ENCODE measurements at places on chromosomes 13 and 19.

DNA sequence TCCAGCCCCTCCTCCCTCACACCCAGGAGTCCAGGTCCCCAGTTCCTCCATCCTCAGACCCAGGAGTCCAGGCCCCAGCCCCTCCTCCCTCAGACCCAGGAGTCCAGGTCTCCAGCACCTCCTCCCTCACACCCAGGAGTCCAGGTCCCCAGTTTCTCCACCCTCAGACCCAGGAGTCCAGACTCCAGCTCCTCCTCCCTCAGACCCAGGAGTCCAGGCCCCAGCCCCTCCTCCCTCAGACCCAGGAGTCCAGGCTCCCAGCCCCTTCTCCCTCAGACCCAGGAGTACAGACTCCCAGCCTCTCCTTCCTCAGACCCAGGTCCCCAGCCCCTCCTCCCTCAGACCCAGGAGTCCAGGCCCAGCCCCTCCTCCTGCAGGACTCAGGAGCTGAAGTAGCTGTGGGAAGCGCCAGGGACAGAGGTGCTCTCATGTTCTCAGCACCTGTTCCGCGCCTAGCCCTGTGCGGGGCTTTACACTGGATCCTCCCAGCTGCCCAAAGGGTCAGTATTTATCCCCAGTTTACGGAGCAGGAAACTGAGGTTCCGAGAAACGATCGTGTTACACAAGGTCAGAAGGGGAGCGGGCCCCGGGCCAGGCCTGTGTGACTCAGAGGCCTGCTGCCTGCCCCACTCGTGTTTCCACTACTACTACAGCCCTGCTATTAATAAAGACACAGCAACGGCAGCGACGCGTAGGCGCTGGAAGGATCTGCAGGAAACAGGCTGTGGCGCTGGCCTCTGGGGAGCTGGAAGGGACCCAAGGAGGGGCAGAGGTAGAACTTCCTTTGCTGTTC, 1.7 kb upstream of the SBK3 start:
- peak; percentile 16 for DNase-seq

DNA sequence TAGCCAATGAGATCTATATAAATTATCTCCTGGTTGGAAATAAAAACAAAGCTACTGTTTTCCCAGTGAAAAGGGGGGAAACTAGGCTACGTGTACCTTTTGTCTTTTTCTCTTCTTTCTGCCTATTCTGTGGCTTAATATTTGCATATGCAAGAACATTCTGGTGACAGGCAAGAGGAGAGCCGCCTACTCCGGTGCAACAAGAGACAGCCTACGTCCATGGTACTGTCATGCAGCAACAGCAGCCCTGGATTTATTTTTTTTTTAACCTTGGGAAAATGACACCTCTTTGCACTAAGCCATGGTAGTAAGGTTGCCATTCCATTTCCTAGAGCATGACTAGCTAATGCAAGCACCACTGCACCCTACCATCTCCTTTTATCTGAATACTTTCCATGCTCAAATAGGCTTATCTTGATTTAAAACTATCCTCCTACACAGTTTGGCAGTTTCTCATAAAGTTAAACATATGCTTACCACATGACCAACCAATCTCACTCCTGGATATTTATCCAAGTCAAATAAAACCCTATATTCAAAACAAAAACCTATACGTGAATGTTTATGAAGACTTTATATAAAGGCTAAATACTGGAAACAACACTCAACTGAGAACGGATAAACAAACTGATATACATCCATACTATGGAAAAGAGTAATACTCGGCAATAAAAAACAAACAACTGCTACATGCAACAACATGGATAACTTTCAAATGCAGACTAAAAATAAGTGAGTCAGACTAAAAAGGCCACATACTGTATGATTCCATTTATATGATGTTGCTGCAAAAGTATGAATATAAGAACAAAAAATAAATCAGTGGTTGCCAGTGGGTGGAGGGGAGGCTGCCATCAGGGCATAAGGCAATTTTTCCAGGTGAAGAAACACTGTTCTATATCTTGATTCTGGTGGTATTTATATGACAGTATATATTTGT, 17.3 kb downstream of the NUFIP1 start:
- no peak for DNase-seq

DNA sequence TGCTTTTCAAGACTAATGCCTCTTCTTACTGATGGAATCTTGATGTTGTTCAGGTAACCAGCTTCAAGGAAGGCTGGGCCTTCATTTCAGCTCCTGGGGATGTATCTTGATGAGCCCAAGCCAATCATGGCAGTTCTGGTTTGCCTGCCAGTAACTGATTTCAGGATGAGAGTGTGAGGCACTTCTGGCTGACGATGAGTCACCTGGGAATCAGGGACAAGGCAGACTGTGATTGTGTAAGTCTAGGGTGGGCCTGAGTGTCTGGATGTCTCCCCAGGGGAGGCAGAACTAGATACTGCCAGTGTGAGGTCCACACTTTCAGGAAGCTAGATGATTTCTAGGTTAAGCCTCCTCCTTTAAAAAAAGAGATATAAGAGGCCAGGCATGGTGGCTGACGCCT, 77.3 kb upstream of the KL start:
- no peak for DNase-seq

GRCh38 chr13:50527188-50527587, 316.3 kb downstream of the DLEU7 start:
- DNase-seq, result no peak

DNA sequence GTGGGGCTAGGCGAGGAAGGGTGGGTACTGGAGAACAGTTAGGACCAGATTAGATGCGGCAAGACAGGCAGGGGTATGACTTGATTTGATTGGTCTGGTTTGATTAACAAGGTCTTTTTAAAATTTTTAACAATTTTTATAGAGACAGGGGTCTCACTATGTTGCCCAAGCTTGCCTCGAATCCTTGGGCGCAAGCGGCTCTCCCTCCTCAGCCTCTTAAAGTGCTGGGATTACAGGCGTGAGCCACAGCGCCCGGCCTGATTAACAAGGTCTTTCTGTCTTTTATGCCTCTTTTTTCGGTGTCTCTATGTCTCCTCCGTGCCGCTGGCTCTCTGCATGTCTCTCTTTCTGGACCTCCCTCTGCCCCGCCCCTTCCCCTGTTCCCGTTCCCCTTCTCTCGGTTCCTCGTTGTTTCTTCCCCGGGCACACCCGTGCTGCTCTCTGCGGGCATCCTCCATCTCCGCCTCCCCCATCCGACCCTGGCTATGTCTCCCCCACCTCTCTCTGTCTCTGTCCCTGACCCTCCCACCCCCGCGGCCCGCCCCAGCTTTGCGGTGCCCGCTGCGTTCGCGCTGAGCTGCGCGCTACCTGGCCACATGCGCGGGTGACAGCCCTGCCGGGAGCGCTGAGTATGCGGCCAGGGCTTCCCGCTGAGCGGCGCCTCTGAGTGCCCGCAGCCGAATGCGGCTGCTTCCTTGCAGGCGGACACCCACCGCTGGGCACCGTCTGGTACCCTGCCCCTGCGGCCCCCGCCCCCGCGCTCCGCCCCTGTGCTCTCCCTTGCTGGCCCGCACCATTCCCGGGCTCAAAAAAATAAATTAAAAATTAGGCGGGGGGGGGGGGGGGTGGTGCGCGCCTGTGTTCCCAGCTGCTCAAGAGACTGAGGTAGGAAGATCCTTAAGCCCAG, 8.1 kb upstream of the SDHAF1 start:
- peak; percentile 65 for DNase-seq

DNA sequence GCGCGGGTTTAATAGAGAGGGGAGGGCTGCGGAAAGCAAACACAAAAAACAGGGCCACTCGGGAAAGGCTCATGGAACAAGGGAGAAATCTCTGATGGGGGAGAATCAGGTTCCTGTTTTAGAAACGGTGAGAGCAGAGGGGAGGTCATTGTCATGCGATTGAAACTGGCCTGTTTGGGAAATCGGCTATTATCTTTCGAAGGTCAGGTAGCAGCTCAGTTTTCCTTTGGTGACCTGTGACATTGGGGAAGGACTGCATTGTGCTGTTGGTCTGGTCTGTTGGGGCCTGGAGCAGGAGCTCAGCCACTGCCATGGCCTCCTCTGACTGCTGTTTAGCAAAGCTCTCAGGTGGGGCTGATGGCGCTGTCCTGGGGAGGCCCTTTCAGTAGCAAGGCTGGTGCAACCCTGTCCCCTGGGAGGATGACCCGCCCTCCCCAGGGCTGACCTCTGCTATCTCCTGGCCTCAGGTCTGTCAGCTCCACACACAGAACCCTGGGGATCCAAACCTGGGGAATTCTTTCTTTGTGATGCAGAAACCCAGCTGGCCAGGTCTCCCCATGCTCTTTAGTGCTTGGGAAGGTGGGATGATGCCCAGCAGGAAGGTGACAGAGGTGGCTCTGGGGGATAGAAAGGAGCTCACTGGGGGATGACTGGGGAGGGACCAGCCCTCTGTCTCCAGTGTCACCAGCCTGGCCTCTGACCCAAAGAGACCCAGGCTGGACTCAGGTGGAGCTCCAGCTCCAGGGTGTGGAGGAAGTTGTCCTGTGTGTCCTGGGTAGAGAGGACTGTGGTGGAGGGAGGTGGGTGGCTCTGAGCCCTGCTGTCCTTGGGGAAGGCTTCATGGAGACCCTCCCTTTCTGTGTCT, 21.2 kb upstream of the CD177 start:
- DNase-seq, result no peak

GRCh38 chr13:101817898-101818297, 365.4 kb downstream of the ITGBL1 start:
- DNase-seq, result no peak

- no peak for DNase-seq
Measured at GRCh38 chr19:1264801-1265614, 4.1 kb upstream of the CIRBP start.

GRCh38 chr19:35389192-35389861, 18.5 kb downstream of the GPR42 start:
- no peak for DNase-seq

GRCh38 chr13:113585896-113586295, 1.3 kb downstream of the TFDP1 start:
- no peak for DNase-seq

DNA sequence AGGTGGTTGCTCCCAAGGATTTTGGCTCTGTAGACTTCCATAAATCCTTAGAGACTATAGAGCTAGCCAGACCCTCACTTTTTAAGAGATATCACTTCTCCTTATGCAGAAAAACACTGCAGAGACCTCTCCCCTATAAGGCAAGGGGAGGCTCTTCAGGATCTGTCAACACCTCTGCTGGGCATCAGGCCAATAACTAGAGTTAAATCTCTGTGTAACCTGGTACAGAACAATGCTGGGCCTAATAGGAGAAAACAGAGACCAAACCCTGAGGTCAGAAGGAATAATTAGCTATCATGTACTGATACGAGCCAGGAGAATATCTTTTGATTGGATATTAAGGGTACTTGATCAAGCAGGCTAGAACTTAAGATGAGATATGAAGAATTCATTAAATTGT, 358.5 kb downstream of the TBC1D4 start:
- peak; percentile 3 for DNase-seq

GRCh38 chr19:18060472-18060871, 26.3 kb downstream of the IL12RB1 start:
- DNase-seq, result no peak

DNA sequence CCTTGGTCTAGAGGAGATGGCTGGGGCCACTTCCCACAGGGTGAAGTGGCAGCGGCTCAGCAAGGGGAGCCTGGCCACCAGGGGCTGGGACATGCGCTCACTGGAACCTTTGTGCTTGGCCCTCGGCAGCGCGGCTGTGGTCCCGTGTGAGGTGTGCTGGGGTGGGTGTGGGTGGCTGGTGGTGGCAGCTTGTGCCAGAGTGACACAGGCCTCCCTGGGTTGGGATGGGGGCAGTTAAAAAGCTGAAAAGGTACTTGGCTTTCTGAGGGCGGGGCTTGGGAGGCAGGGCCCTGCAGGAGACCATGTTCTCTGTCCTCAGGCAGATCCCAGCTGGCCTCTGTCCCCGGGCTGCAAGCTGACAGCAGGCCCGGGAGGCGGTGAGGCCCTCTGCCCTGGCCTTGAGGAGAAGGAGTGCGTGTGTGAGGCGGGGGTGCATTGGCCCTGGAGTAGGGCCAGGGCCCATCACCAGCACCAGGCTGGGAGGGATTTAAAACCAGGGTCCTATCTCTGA, 17.3 kb downstream of the MPND start:
- no peak for DNase-seq

DNA sequence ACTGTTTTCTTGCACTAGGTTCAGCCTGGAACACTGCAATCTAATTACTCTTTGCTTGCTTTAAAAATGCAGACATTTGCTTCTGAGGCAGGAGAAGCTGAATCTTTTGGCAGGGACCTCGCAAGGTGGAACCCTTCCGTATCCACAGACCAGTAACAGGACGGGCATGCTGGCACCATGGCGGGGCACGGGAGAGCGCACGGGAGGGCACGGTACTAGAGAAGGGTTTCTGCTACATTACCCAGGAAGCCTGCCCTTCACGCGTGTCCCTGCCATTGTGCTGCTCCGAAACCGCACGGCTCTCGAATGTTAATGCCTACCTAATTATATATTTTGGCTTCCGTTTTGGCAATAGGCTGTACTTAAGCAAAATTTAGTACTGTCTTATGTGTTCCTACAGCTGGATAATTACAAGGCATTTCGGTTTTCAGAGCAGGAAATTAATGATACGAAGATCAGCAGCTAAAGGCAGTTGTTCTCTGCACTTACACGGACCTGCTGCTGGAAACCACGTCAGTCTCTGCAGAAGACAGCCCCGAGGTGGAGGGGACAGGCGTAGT, 430.4 kb downstream of the IRS2 start:
- DNase-seq, result no peak

GRCh38 chr13:25874907-25875306, 176.9 kb downstream of the SHISA2 start:
- no peak for DNase-seq

GRCh38 chr13:109748677-109749076, 37.7 kb downstream of the IRS2 start:
- no peak for DNase-seq

DNA sequence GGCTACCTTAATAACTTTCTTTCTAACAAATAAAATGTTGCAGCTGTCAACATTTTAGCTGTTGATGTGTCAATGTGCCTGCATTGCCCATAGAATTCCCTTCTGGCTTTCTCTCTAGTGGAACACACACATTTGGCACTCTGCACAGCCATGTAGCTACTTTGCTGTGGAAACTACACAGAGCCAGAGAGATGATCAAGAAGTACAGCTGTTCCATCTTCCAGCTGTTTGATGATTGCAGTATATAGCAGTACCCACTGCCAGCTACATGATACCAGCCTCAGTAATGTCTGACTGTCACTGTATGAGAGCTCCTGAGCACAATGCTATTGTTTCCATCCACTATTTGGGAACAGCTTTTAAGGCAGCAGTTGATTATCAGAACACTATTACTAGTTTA, 843.0 kb downstream of the PCDH17 start:
- DNase-seq, result no peak

GRCh38 chr13:34805347-34805746, 136.7 kb upstream of the NBEA start:
- no peak for DNase-seq

All from SHP77 (cell line).